ENCODE measurements at places on chromosomes 12 and 14.

DNA sequence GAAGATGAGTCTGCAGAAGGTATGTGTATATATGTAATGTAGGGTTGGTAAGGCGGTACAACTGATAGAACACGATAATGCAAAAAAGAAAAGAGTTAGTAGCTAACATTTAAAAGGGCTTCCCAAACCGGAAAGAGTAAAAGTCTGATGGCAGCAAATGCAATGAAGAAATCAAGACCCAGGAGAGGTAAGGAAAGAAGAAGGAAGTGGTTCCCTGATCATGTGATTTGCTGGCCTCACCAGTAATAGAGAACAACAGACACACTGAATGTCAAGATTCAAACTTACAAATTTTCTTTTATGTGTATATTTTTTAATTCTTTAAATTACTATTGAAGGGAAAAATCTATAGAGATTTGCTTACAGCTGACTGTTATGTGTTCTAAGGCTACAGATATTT is 18.4 kb downstream of the ZFC3H1 start:
- peak; percentile 51 for DNase-seq

GRCh38 chr14:104390221-104390931 is 189.2 kb upstream of the C14orf180 start:
- DNase-seq = no peak

GRCh38 chr14:106094654-106095189 is 568.3 kb downstream of the TMEM121 start:
- DNase-seq = no peak

- no peak for DNase-seq
Observed at GRCh38 chr14:33218026-33218425, 279.3 kb downstream of the NPAS3 start.

DNA sequence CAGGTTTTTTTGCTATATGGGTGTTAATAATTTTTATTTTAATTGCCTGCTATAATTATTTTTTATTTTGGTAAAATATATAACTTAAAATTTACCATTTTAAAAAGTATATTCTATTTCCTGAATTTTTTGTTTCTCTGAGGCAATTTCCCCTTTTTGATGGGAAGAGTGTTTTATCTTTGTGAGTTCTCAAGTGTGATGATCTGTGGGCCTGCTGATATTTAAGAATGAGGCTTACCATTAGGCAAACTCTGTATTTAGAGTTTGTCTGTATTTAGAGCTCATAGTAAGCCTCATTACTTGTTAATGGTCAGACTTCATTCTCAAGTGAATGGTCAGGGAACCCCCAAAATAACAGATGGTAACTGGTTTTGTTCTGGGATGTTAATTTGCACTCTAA is 48.0 kb downstream of the WNK1 start:
- DNase-seq = no peak

GRCh38 chr14:64584190-64584589 is 34.4 kb downstream of the PPP1R36 start:
- no peak for DNase-seq

GRCh38 chr12:77025782-77026314 is 39.5 kb downstream of the E2F7 start:
- DNase-seq = no peak

GRCh38 chr14:21978184-21978998 is 304.8 kb upstream of the OR4E1 start:
- peak; percentile 11 for DNase-seq

All from bone marrow (tissue), 2 donors.